Foreskin keratinocyte (primary cell): ENCODE measurements at places on chromosomes 12 and 14. TPM values are rescaled to one million over a fixed set of nuclear protein-coding genes. Genes with fewer than 3 reads are reported as not detected.

DNA sequence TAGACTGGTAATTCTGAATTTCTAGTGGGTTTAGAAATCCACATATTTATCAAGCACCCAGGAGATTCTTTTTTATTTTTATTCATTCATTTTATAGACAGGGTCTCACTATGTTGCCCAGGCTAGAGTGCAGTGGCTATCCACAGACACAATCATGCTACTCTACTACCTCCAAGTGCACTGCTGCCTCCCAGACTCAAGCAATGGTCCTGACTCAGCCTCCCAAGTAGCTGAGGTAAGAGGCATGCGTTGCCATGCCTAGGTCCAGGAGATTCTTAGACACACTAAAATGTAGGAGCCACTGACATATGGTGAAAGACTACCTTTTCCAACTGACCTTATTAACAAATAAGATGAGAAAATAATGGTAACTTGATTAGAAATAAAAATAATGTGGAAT, 38.9 kb downstream of the KIF21A start:
- no peak for DNase-seq

ASCL1 gene
- polyA plus RNA-seq: not detected in 2 replicates

TAS2R46 gene
- not detected in 2 replicates for polyA plus RNA-seq

DNA sequence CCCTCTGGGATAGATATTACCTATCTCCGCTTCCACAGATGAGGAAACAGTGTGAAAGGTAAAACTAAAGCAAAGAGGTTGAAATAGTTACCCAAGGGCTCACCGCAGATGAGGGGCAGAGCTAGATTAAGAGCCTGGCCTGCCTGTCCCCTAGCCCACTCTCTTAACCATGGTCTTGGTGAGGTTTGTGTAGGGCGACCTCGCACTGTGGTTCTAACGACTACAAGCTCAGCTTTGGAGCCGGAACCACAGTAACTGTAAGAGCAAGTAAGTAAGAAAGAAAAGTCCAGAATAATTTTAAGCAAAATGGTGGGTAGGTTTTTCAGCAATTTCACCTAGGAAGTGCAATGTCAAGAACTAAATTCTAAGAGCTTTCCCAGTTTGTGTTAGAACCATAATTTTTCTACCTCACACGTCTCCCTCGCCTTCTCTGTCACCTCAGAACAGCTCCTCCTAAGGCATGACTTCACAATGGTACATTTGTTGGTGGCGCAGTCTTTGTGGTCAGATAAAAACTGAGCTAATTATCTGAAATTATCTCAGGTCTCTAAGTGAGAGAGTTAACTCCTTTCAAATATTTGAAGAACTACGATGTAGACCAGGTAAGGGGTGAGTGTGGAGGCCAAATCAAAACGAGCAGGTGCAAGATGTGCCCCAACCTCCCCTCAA, 64.8 kb downstream of the DAD1 start:
- no peak for DNase-seq

DNA sequence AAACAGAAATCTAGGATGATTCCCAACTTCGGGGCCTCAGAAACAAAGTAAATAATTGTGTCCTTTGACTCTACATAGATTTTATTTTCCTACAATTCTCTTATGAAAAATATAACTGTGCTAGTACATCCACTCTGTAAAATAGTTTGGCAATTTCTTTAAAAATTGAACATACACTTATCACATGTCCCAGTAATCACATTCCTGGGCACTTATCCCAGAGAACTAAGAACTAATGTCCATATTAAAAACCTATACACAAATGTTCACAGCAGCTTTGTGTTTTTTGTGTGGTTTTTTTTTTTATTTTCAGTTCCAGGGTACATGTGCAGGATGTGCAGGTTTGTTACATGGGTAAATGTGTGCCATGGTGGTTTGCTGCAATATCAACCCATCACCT, 99.0 kb downstream of the KCNH5 start:
- no peak for DNase-seq

GRCh38 chr12:125577334-125577733, 512.1 kb downstream of the AACS start:
- DNase-seq: no peak

DNA sequence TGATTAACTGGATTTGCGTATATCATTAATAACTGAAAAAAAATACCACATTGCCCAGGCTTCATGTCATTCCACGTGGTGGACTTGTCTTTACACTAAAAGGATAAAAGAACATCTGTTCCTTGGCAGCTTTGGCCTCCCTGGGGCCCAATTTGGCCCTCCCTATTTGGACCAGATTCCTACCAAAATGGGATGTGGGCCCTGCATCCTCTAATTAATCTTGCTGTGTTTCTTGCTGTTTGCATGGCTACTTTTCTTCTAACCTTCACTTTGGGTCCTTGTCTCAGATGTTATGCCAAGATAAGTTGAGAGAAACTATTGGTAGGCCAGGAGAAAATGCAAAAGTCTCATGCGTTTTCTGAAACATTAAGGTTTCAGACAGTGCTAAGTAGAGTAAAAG, 57.5 kb downstream of the PTHLH start:
- no peak for DNase-seq

FLRT2 gene
- polyA plus RNA-seq: 11.9 and 22.2 TPM in 2 replicates

- no peak for DNase-seq
Measured at GRCh38 chr12:28891126-28891525, 258.0 kb upstream of the FAR2 start.

- DNase-seq: no peak
Measured at GRCh38 chr12:93415723-93416464, 25.9 kb downstream of the UBE2N start.

DNA sequence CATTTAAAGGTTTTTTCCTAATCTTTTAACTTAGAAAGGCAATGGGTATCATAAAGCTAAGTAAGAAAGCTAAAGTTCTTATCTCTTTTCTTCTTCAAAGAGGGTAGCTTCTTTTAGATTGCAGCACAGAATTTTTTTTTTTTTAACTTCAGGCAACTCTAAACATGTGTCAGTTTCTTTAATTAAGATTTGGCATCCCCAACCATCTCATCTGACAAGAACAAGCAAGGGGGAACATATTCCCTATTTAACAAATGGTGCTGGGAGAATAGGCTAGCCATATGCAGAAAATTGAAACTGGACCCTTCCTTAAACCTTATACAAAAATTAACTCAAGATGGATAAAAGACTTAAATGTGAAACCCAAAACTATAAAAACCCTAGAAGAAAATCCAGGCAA, 14.3 kb upstream of the IFNG start:
- DNase-seq: no peak

- DNase-seq: no peak
Measured at GRCh38 chr12:88067301-88067700, 38.1 kb upstream of the C12orf50 start.

DNA sequence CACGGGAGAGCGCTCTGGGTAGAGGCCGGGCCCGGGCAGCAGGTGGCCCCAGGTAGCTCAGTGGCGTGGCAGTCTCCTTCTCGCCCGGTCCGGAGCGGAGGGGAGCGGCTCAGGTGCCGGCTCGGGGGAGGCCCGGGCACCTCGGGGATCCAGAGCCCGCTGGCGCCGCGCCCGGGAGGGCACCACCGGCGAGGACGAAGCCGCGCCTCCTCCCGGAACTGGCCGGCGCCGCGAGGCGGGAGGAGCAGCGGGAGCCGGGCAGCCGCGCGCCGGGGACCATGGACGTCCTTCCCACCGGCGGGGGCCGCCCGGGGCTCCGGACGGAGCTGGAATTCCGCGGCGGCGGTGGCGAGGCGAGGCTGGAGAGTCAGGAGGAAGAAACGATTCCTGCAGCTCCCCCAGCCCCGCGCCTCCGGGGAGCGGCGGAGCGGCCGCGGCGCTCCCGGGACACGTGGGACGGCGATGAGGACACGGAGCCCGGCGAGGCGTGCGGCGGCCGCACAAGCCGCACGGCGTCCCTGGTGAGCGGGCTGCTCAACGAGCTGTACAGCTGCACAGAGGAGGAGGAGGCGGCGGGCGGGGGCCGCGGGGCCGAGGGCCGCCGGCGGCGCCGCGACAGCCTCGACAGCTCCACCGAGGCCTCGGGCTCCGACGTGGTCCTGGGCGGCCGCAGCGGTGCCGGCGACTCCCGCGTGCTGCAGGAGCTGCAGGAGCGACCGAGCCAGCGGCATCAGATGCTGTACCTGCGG, 21.5 kb upstream of the GNS start:
- peak; percentile 18 for DNase-seq

WDHD1 gene
- 10.6 and 13.2 TPM in 2 replicates for polyA plus RNA-seq

TRIM9 gene
- 0.03 and 0.04 TPM in 2 replicates for polyA plus RNA-seq

- no peak for DNase-seq
Measured at GRCh38 chr12:63940310-63941005, 96.0 kb downstream of the SRGAP1 start.

GRCh38 chr14:91482263-91483013, 27.7 kb downstream of the PPP4R3A start:
- no peak for DNase-seq

DNA sequence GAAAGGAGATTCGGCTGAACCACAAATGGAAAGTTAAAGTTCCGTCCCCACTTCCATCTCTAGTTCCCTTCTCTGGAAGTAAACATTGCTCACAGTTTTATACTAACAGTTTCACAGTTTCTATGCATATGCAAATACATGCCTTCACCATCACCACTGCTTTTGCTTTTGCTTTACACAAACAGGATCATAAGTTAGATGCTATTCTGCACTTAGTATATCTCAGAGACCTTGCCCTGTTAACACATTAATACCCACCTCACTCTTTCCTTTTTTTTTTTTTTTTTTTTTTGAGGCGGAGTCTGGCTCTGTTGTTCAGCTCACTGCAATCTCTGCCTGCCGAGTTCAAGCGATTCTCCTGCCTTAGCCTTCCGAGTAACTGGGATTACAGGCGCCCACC, 890 bp downstream of the TEP1 start:
- DNase-seq: no peak

DNA sequence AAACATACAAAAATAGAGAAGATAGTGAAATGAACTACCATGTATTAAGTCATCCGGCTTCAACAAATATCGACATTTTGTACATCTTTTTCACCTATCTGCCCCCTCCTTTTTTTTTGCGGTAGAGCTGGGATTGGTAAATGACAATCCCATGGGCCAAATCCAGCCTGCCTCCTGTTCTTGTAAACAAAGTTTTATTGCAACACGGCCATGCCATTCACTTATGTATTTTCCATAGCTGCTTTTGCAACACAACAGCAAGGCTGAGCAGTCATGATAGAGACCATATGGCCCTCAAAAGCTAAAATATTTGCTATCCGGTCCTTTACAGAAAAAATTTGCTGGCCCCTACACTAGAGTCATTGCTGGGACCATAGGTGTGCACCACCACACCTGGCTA, 58.1 kb upstream of the PLEKHG3 start:
- no peak for DNase-seq

- DNase-seq: no peak
Measured at GRCh38 chr14:59474172-59474571, 9.0 kb upstream of the GPR135 start.

- peak; percentile 60 for DNase-seq
Measured at GRCh38 chr12:4265280-4265679, 8.3 kb upstream of the CCND2 start.

- no peak for DNase-seq
Measured at GRCh38 chr12:27008081-27008480, 6.1 kb downstream of the TM7SF3 start.

DNA sequence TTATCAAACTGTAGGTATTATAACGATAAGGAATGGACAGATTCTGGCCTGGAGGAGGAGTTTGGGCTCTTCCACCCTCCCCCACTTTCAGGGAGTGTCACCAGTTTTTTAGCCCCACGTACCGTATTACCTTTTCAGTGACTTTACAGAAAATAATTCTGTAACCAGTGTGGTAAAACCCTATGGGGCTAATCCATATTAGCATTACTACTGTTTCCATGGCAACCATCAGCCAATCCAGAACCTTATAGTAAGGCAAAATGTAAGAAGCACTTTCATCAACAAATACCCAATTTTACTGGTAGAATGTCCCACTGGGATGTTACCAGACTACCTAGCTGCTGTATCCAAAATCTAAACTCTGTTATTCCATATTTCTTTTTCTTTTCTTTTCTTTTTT, 50.7 kb downstream of the BICDL1 start:
- DNase-seq: no peak

GRCh38 chr12:120394483-120395367, 25.8 kb upstream of the MSI1 start:
- peak; percentile 15 for DNase-seq

GNS gene
- polyA plus RNA-seq: 15.3 and 15.6 TPM in 2 replicates

- DNase-seq: no peak
Measured at GRCh38 chr14:42517806-42518500, 911.3 kb downstream of the LRFN5 start.

- no peak for DNase-seq
Measured at GRCh38 chr14:75980856-75981255, 939 bp downstream of the TGFB3 start.

TPPP2 gene
- polyA plus RNA-seq: not detected in 2 replicates

KRT73 gene
- polyA plus RNA-seq: not detected in 2 replicates

MDM1 gene
- polyA plus RNA-seq: 2.1 and 2.6 TPM in 2 replicates

GRCh38 chr12:124621296-124621660, 53.9 kb upstream of the NCOR2 start:
- no peak for DNase-seq

- DNase-seq: no peak
Measured at GRCh38 chr14:39264558-39264957, 30.8 kb downstream of the MIA2 start.

- DNase-seq: no peak
Measured at GRCh38 chr12:67651132-67651695, 2.7 kb downstream of the DYRK2 start.

- no peak for DNase-seq
Measured at GRCh38 chr14:103931422-103931821, 3.2 kb downstream of the TDRD9 start.
